ENCODE measurements at places on chromosomes 5 and 9.

DNA sequence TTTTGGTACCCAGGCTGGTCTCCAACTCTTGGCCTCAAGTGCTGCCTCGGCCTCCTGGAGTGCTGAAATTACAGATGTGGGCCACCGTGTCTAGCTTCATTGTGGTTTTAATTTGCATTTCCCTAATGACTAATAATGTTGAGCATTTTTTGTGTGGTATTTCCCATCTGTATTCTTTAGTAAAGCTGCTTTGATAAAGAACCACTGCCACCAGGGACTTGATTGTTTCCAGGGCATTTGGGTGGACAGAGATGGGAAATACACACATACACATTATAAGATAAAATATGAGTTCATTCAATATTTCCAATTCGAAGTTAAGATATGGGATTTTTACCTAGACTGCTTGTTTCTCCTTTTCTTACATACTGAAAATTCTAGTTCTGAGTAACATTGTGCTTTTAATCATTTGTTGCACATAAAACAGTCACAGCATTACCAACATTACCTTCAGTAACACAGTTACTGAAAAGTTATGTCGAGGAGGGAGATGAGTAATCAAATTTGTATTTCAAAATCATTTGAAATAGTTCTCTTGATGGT lies 28.9 kb downstream of the HABP4 start:
- DNase-seq, result no peak

- DNase-seq, result no peak
Observed at GRCh38 chr9:98970532-98971041, 26.9 kb downstream of the COL15A1 start.

DNA sequence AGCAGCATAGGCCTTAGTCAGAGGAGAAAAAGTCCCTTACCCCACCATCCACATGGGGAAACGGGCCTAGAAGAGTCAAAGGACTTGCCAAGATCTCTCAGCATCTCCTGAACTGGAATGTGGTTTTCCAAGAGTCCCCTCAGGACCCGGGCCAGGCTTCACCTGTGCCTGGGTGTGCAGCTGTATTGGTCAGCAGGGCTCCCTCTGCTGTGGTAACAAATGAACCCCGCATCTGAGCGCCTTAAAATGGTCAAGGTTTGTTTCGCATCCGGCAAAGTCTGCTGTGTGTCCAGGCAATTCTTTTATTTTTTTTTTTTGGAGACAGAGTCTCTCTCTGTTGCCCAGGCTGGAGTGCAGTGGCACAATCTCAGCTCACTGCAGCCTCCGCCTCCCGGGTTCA lies 168.0 kb upstream of the IER5L start:
- no peak for DNase-seq

GRCh38 chr9:26813247-26813646 lies 79.4 kb downstream of the CAAP1 start:
- DNase-seq, result no peak

DNA sequence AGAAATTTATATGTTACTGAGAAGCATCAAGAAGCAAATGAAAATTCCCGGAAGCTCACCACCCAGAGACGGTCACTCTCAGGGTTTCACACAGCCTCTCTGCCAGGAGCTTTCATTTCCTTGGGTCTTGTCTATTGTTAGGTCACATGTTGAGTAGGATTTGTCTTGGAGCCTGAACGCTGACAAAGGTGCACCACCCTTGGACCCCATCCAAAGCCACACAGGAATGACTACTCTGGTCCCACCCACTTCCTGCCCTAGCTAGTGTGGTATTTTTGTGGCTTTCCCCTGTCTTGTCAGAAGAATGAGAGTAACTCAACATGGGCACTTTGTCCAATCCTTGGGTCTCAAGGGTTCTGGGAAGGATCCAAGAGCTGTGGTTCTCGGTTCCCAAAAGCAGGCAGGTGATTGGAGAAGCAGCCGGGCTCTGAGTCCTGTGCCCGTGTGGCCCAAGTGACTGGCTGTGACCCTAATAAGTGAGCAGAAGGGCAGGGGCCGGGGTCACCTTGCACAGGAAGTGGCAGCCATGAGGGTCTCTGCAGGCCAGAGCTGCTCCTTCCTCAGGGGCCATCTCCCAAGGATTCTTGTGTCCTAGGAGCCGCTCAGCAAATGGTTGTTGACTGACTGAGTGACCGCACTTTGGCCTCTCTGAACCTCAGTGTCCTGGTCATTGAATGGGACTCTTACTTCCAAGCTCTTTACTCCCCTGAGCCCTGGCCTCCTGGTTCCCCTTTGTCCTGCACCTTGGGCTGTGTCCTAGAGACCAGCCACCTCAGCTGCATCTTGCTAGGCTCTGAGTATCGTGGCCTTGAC lies 6.9 kb downstream of the FGD3 start:
- peak; percentile 10 for DNase-seq

- DNase-seq, result peak; percentile 60
Observed at GRCh38 chr9:136728548-136729123, 14.1 kb downstream of the LCN10 start.

- no peak for DNase-seq
Observed at GRCh38 chr5:103347716-103348423, 89.3 kb downstream of the MACIR start.

DNA sequence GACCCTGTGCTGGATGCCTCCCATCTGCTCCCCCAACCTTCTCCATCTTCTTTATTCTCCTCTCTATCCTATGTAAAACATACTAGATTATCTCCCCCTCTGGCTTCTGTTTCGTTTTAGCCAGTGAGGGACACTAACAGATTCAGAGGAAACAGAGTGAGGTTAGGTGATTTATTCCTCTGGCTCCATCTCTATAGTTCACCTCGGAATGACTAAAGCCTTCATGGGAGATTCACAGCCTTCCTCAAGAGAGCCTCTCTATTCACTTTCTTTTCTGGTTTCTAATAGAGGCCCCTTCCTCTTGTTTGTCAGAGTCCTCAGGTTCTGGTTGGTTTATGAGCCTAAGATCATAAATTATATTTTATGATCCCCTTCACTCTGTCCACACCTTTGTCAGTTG lies 633.1 kb upstream of the TYRP1 start:
- DNase-seq, result no peak

All from suppressor macrophage (primary cell).